T-helper 9 cell (primary cell): ENCODE measurements at places on chromosomes 1 and 21.

DNA sequence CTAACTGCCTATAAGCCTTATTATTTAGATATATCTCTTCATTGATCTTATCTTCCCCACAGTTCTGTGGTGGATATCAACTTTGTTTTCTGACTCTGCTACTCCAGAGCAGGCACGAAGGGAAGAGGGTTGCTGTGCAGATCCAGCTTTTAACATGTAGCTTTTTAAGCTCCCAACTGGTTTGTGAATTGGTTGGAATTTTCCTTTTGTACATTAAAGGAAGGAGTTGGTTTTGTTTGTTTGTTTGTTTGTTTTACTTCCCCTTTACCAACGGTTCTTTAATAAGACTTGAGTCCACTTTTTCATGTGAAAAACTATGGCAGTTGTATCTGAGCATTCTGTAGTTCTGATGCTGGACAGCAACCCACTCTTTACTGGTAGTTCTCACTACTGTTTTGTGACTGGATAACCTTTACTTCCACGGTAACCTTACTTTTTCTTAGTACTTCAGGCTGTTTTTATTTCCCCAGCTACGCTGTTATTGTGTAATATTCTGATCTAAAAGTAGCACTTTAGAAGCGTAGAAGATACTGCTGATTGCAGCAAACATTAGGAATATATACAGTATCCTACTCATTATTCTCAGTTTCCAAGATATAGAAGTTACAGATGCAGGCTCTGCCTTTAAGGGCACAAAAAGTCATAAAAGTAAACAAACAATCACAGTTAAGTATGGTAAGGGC, 1.6 kb downstream of the GNPAT start:
- no peak for DNase-seq

DNA sequence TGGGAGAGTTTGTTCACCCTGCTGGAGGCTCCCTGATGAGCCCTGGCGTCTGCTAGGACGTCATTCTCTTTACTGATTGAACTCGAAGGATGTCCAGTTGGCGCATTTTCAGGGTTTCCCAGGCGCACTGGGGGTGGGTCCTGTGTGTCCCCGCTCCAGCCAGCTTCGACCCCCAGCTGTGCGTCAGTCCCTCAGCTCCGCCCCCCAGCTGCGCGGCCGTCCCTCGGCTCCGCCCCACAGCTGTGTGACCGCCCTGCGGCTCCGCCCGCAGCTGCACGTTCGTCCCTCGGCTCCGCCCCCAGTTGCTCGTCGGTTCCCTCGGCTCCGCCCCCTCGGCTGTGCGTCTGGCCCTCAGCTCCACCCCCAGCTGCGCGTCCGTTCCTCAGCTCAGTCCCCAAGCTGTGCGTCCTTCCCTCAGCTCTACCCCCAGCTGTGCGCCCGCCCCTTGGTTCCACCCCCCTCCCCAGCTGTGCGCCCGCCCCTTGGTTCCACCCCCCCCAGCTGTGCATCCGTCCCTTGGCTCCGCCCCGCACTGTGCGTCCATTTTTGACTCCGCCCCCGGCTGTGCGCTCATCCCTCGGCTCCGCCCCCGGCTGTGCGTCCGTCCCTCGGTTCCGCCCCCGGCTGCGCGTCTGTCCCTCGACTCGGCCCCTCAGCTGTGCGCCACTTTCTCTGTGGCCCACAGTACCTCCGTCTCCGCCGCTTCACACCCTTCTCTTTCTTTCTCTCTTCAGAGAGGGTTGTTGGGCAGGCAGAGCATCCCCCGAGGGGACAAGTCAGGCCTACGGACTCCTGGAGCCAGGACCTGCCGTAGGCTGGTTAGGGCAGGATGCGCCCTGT, 61.3 kb downstream of the FAAP20 start:
- DNase-seq = peak; percentile 97

GRCh38 chr1:157390651-157391050, 161.7 kb downstream of the FCRL5 start:
- DNase-seq = no peak

DNA sequence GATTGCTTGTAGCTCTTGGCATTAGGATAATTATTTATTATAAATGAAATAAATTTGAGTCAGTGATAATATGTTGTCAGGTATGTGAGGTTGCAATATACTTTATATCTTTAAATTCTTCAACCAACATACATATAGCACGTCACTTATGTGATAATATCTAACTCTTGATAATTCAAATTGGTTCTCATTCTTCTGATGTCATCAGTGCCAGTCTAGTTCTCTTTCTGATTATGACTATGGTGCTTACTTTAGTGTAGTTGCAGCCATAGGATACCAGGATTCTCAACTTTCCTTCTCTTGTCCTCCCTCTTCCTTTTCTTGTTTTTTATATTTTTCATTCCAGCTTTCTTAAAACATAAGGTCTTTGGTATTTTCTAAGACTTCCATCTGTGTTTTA, 34.8 kb upstream of the ATP6V1G3 start:
- no peak for DNase-seq

DNA sequence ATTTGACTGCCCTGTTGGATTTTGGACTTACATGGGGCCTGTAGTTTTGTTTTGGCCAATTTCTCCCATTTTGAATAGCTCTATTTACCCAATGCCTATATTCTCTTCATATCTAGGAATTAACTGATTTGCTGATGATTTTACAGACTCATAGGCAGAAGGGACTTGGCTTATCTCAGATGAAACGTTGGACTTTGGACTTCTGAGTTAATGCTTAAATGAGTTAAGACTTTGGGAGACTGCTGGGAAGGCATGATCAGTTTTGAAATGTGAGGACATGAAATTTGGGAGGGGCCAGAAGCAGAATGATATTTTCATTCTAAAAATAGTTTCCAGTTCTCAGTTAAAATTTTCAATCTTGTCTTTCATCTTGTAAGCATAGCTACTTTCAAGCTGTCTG, 222.3 kb downstream of the COP1 start:
- no peak for DNase-seq

GRCh38 chr1:67213164-67213563, 46.9 kb downstream of the IL23R start:
- DNase-seq = no peak

DNA sequence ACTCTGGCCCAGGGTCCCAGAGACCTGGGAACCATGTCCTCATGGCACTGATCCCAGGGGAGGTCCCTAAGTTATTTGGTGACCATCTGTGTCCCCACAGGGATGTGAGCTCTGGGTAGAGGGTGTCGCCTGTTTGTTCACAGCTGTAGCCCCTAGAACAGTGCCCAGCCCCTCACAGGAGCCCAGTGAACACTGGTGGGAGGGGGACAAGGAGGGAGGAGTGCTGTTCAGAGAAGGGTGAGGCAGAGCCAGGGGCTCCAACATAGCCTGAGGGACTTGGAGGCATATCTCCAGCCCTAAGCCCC, 450.4 kb downstream of the MATN1 start:
- no peak for DNase-seq

DNA sequence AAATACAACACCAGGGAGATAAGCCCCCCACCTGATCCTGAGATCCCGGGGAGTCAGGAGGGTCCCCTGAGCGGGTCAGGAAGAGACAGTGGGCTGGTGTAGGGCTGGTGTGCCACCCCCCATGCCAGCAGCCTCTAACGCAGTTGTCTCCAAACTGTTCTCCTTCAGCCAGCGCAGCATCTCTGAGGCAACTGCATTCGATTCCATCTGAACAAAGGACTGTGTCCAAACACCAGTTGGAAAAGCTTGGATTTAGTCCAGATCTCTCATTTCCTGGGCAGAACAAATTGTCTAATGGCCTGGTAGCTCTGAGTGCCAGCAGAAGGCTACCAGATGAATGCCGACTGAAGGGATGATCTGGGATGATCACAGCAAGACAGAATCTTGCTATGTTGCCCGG, 44.1 kb upstream of the EIF4G3 start:
- DNase-seq = no peak

DNA sequence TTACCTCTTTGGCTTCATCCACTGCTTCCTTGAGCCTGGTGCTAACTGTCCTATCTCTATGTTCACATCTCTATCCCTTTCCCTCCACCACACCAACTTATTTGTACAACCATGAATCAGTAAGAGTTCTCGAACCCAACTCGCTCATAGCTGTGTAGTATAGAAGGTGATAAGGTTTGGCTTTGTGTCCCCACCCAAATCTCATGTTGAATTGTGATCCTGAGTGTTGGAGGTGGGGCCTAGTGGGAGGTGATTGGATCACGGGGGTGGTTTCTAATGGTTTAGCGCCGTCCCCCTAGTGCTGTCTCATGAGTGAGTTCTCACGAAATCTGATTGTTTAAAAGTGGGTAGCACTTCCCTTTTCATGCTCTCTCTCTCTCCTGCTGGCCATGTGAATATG, 235.6 kb upstream of the FMN2 start:
- no peak for DNase-seq

GRCh38 chr1:210981490-210981889, 152.5 kb downstream of the KCNH1 start:
- no peak for DNase-seq

DNA sequence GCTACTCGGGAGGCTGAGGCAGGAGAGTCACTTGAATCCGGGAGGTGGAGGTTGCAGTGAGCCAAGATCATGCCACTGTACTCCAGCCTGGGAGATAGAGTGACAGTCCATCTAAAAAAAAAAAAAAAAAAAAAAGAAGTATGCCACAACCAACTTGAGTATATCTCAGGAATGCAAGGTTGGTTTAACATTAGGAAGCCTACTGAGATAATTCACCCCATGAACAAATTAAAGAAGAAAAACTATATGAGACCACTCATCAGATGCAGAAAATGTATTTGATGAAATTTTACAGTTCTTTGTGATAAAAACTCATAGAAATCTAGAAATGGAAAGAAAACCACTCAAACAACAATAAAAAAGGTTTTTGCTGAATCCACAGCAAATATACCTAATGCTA, 373.8 kb downstream of the LMO4 start:
- DNase-seq = no peak

DNA sequence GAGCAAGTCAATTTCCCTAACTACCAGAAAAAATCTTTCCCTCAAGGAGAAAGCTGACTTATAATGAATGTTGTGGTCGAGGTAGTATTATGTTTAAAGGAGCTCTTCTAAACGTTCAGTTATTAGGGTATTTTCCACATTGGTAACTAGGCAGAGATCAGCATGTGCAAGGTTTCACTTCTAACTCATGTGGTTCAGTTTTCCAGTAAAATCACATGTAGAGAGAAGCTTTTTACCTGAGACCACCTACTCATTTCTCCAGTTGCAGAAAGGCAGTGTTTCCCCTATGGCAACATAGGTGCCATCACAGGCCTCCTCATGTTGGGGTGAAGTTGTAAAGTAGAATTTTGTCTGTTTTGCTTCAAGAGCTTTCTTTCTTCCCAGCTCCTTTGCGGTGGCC, 23.7 kb downstream of the IL23R start:
- no peak for DNase-seq

- no peak for DNase-seq
These were observed 31.3 kb downstream of the WNT4 start for GRCh38 chr1:22111620-22112019.

DNA sequence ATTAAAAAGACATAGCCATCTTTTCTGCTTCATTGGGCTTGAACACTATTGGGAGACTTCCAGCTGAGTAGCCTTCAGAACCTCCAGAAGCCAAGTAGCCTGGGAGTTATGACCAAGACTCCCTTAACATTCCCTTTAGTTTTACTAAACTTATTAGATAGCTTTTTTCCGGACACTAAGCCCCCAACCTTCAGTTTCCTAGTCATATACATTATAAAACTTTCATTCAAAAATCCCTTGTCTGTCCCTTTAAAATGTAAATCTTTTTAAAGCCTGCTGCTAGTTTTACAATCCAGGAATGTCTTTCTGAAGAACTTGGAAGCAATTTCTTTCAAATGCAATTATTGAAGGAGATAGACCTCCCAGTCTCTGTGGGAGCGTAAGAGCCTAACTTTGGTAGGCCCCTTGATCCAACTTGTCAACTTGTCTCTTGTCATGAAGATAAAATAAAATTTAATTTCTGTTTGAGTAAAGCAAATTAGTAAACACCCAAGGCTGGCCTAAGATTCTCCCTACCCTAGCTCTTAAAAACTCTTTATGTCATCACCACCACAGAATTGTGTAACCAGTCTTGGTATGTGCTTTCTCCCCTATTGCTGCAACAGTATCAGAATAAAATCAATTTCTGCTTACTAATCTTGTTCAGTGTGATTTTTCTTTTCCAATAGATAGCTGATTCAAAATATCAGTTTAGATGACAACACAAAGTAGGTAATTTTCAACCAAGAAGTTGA, 796.2 kb downstream of the PLA2G4A start:
- no peak for DNase-seq

DNA sequence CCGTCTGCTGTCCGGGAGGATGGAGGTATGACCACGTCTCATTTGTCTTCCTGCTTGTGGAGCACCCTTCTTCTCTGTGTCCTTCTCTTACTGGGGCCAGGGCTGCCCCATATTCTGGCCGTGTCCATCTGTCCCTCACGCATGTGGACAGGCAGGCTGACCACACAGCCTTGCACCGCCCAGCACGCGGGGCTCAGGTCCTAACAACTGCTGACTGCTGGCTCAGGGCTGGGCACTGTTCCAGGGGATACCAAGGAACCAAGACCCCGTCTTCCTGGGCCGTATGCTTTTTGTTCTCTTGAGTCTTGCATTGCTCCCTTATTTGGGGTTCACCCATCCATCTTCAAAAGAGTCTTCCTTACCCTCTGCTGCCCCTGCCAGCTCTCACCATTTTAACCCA, 17.5 kb upstream of the SPSB1 start:
- no peak for DNase-seq

- DNase-seq = no peak
These were observed 53.2 kb downstream of the RUNX1 start for GRCh38 chr21:34995979-34996303.

- DNase-seq = no peak
These were observed 451.4 kb upstream of the ADGRL2 start for GRCh38 chr1:81349194-81349965.

DNA sequence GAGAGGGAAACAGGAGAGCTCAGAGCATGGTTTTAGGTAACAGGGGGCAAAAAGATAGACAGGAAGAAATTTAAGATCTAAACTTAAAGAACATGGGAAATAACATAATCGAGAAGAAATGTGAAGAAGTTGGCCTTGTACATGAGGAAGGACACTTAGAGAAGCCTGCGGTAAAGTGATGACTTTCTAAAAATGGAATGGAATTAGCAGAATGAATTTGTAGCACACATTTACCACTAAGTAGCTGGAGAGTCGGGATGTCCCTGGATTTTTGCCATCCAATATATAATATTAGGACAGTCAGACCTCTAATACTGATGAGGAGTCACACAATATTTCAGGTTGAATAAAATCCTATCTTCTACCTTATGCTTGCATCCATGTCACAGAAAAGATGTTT, 77.7 kb upstream of the C1orf87 start:
- DNase-seq = no peak

GRCh38 chr21:20999659-21000058, 1.4 kb downstream of the NCAM2 start:
- no peak for DNase-seq

DNA sequence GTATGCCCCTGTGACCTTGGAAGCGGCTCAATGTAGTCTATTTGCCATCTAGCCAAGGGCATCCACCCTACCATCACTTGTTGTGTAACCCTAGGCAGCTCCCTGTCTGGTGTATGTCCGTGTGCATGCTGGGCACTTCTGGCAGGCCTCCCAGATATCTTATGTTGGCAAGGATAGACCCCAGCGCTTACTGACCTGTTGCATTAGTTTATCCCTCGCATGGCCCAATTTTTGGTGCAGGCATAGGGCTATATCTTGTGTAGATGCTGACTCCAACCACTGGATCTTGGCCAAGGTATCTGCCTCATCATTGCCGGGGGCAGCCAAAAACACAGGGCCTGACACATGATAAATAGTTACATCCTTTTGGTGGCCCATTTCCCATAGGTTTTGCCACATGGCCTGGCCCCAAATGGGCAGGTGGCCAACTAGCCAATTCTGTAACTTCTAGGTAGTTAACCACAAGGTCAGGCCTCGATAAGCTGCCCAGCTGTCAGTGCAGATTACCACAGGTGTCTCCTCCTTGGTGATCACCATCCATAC, 14.0 kb upstream of the TBX19 start:
- DNase-seq = no peak
